ENCODE measurements at places on chromosomes 2 and 18.
A peak's percentile ranks its signal among the peaks of the same experiment; 100 is the strongest.

DNA sequence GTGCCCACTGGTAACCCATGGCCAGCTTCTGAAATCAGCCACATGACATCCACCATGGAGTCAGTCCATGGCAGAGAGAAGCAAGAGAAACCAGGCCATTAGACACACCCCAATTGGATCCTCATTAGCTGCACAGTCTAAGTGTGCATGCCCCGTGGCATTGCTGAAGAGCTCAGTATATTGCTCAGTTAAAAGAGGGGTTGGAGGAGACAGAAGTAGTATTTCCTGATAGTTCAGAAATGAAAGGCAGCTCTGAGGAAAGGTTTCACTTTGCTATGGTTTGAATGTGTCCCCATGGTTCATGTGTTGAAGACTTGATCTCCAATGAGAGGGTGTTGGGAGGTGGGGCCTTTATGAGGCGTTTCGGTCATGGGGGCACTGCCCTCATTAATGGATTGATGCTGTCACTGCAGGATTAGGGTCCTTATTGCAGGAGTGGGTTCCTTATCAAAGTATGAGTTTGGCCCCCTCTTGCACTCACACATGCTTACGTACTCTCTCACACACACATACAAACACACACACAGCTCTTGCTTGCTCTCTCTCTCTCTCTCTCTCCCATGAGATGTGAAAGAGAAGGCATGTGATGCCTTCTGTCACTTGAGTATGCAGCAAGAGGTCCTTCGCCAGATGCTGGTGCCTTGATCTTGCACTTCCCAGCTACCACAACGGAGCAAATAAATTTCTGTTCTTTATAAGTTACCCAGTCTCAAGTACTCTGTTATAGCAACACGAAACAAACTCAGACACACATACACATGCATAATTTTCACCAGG, 58.0 kb downstream of the TMEM163 start:
- no peak for DNase-seq

GRCh38 chr2:136809998-136810397, 44.7 kb downstream of the THSD7B start:
- DNase-seq, result no peak

DNA sequence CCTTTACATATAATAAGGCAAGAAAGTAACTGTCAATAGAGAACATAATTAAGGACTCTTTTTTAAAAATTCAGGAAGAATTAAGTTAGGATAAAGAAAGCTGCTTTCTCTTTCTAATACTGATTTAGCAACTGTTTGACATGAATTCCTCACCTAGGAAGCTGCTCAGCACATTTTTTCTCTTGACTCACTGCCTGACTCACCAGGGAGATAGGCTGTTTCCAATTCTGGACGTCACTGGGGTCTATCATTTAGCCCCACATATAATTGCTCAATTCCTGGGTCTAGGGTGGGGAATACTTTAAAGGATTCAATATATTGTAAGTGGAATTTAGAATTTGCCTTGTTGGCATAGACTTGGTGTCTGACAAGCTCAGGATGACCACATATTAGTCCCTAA, 50.8 kb upstream of the UGP2 start:
- peak; percentile 89 for DNase-seq

- no peak for DNase-seq
Measured at GRCh38 chr2:26352892-26353291, 6.3 kb upstream of the ADGRF3 start.

DNA sequence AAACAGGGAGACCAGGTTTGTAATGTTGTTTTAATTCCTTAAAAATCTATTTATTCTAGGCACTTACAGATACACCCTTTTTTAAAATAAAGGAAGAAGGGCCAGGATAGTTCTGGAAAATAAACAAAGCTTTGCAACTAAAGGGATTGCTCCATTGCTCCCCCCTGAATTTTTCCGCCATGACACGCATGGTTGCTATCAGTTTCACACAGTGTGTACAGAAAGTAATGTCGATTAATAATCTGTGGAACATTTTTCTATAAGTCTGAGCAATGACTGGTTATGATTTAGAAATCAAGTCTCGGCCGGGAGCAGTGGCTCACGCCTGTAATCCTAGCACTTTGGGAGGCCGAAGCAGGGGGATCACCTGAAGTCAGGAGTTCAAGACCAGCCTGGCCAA, 90.8 kb downstream of the GAREM1 start:
- no peak for DNase-seq

DNA sequence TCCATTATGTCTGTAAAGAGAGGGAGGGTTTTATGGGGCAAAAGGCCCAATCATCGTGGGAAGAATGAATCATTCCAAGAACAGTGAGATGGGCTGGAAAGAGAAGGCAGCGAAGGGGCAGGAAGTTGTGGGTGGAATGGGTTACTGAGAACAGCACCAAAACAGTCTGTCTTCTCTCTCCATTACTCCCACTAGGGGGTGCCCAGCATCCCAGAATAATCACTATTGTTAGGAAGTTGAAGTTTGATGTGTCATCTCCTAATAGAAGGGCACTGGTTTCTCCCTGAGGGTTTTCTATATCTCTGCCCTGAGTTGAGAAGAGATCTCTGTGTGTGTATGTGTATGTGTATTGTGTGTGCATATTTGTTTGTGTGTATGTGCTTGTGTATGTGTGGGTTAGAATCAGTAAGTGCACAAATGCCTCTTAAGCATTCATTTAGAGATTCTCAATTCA, 76.6 kb upstream of the MAP4K3 start:
- peak; percentile 90 for DNase-seq

DNA sequence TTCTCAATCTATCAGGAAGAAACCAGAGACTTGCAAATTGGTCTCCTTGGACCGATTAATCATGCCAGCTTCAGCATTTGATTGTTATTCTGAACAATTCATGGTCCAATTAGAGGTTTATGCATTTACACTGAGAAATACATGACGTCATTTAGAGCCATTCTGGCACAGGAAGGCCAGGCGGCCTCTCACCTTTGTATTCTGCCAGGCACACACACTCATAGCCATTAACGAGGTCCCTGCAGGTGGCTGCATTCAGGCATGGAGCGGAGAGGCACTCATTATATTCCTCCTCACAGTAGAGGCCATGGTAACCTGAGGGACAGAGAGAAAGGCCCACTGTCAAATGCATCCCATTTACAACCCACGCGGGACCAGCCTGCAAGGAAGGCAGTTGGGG, 146.8 kb upstream of the PID1 start:
- DNase-seq, result no peak

DNA sequence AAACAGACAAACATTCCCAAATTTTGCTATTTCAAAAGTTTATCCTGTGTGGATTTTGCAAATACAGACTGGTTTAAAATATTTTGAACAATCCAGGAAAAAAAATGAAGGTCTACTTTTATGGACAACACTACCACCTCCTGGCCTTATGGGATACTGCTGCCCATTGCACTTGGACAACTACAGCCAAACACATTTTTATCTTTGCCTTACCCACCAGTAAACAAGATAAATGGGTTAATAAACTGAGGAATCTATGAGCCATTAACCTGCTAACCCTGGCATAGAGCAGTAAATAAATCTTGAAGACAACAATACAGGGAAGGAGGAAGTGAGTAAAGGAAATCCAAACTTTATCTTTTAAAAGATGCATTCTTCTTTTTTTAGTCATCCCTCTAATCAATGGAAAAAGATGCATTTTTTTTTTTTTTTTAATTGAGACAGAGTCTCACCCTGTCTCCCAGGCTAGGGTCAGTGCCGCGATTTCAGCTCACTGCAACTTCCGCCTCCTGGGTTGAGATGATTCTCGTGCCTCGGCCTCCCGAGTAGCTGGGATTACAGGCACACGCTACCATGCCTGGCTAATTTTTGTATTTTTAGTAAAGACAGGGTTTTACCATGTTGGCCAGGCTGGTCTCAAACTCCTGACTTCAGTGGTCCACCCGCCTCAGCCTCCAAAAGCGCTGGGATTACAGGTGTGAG, 2.1 kb upstream of the SPIRE1 start:
- peak; percentile 47 for DNase-seq

- no peak for DNase-seq
Measured at GRCh38 chr2:105776560-105776928, 31.8 kb downstream of the NCK2 start.

DNA sequence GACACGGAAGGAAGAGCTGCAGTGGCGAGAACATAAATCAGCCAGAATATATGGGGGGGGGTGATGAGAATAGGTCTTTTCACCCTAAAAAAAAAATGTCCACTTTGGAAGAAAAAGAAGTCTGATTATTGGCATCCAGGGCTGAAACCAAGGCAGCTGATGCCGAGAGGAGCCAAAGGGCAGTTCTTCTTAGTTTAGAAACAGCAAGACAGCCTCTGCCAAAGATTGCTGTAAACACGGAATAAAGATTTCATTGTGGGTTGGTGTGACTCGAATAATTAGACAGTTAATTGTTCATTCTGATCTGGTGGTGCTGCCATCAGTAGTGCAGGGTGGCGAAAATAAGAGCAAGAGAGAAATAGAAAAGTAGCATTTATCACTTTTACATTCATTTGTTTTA, 3.5 kb downstream of the CDH20 start:
- DNase-seq, result no peak

- DNase-seq, result no peak
Measured at GRCh38 chr2:71634567-71634966, 181.2 kb downstream of the DYSF start.

GRCh38 chr18:79876497-79876896, 75.0 kb downstream of the SLC66A2 start:
- DNase-seq, result no peak

GRCh38 chr2:68083346-68083745, 20.5 kb upstream of the C1D start:
- no peak for DNase-seq

All from fibroblast of skin of left quadriceps (primary cell).